Fibroblast of upper back skin (primary cell): ENCODE measurements at places on chromosomes 3 and 15.

- DNase-seq: peak; percentile 99
Observed at GRCh38 chr3:14452740-14453710, 50.6 kb downstream of the SLC6A6 start.

DNA sequence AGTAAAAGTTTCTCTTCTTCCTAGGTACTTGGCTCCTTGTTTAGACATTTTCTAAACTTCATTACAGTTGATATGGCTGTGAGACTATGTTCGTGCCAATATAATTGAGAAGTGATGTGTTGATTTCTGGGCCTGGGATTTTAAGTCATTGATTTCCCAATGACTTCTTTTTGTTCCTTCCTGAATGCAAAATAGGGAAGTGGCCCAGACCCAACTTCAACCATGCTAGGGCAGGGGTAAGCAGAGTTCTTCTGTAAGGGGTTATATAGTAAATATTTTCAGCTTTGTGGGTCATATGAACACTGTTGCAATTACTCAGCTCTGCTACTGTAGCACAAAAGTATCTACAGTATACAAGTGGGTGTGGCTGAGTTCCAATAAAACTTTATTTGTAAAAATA is 320.1 kb upstream of the WNT5A start:
- no peak for DNase-seq

DNA sequence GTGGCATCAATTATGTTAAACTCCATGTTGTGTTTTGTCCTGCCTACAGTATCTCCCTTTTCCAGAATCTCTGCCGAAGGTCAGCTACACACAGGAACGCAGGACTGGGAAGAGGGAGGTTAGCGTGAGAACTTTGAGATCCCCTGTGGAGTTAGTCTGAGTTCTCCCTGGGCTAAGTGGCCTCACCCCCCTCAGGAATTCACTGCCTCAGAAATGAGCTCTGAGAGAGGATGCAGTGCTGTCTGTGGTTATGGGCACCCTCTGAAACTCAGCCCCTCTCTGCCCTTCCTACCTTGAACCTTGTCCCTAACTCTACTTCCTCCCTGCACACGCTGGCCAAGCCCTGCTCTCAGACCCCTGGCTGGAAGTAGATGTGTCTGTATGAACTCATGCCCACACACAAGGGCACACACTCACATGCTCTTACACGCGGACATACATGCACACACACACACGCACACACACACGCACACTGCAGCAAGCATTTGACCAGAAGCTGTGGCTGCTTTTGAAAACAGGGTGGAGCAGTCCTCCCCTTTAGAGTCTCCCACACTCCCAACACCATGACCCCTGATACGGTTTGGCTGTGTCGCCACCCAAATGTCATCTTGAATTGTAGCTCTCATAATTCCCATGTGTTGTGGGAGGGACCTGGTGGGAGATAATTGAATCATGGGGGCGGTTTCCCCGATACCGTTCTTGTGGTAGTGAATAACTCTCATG is 5.3 kb upstream of the VIPR1 start:
- peak; percentile 77 for DNase-seq

GRCh38 chr3:37787153-37787867 is 74.4 kb upstream of the CTDSPL start:
- no peak for DNase-seq

GRCh38 chr15:45454814-45455213 is 67.7 kb downstream of the SLC30A4 start:
- DNase-seq: peak; percentile 97

DNA sequence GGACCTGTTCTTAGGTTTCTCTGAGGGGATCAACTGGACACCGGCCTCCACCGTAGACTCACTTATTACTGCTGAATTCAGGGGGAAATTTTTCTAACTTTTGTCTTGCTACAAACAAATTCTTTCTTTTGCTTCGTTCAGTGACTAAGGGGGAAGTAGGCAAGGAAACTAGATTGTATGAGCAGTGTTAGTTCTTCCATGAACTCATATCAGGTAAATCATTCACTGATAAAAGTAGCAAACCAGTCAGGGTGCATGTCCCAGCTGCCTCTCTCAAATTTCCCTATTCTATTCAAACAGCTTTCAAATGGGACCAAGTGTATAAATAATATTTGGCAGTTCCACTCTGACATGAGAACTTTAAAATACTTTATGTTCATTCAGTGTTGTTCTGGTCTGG is 7.3 kb upstream of the CCDC13 start:
- no peak for DNase-seq

DNA sequence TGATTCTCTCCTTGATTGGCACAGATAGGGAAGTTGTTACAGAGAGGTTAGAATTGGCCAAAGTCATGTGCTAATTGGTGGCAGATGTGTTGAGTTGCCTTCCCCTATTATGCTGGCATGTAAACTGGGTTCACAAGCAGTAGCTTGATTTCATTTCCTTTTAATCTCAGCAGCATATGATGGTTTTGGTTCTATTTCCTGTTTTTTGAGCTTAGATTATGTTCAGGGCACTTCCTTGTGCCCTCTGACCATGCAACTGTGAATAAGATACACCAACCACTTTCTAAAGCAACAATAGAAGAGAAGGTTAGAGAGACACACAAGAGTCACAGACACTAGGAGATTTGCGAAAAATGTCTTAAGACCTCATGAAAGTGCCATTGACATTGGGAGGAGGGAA is 16.5 kb downstream of the HPS3 start:
- no peak for DNase-seq

GRCh38 chr15:57367556-57367955 is 8.7 kb upstream of the CGNL1 start:
- DNase-seq: no peak

DNA sequence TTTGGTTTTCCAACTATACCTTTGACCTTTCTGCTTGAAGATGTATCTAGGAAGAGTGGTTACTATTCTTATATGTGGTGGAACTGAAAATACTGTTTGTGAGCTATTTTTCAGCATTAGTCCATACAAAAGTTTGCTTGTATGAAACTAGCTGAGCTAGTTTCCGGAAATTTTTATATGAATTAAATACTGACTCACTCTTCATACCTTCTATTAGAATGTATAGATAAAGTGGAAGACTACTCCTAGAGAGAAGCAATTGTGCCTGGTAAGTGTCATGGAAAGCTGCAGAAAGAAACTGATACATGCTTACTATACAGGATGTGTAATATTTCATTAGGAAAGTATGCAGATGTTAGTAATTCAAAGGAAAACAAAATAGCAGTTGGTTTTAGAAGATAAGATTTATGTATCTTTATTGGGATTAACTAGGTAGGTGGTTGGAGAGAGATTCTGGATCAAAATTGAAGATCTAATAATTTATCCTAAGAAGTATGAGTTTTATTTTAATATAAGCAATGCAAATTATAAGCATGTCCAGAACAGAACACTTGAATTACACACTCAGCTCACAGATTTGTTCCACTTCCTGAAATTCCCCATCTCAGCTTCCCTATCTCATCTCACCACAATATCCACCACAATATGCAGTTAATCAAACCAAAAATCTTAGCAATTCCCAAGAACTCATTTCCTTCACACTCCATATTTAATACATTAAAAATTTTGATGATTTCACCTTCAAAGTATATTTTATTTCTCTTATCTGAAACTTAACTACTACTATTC is 82.8 kb downstream of the BCHE start:
- DNase-seq: peak; percentile 41

- no peak for DNase-seq
Observed at GRCh38 chr3:128504533-128504915, 11.5 kb upstream of the GATA2 start.

GRCh38 chr3:31210068-31210645 is 315.7 kb upstream of the GADL1 start:
- no peak for DNase-seq

DNA sequence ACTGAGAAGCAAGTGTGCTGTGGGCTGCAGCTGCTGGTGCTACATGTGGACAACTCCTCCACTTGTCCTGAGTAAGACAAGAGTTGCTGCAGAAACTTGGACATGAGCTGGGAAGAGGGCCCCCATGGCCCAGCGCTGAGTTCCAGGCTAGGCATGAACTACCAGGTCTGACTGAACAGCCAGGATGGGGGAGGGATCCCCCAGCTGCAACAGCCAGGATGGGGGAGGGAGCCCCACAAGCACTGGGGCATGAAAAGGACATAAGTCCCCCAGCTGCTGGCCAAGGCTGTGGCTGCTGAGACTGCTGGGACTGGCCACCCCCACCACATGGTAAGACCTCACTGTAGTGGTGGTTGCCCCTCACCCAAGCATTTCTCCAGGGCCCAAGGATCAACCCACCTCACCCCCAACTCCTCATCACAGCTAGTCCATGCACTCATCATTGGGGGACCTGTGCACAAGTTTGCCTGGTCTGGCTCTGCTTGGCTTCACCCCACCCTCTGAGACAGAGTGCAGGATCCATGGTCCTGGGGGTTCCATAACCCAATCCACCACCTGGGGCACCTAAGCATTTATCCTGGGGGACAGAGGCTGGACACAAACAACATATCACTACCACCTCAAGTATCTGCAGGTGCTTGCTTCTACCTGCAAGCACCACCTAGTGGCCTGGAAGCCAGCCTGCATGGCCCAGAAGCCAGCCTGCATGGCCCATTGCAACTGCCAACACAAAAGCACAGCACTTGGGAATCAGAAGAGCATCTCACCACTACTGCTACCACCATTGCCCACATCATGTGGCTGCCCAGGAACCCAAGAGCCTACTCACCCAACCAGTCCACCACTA is 84.5 kb upstream of the STT3B start:
- DNase-seq: no peak

- DNase-seq: no peak
Observed at GRCh38 chr3:172179680-172180399, 140.5 kb downstream of the FNDC3B start.

DNA sequence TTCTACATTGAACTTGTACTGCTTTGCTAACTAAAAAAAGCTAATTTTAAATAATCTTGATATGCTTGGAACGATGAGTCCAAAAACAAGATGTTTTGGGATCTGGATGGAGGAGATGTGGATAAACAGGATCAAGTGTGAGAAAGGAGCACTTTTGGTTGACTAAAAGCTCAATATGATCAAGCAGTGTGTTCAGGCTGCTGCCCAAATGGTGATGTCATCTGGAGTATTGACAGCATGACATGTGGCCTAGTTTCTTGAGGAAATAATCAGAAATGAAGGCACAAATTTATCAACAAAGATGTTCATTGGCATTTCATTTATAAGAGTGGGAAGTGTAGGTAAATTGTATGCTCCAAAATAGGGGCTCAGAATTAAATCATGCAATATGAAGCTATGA is 161.2 kb downstream of the SOX2 start:
- no peak for DNase-seq

DNA sequence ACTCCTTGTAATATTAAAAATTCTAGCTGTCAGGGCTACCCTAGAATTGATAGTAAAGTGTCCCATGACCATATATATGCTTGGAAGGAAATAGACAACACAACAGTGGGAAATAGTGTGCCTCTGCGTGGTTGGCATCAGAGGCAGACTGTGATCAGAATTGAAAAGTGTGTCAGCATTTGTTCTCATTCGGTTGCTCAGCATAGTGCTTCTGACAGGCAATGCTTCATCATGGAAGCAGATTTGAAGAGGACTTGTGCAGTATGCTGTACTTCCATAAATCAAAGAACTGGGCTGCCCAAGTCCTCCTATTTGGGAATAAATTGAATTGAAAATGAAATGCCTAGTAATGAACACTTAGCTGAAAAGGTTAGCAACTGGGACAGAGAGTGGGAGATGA is 435.7 kb downstream of the DIPK2A start:
- DNase-seq: no peak

DNA sequence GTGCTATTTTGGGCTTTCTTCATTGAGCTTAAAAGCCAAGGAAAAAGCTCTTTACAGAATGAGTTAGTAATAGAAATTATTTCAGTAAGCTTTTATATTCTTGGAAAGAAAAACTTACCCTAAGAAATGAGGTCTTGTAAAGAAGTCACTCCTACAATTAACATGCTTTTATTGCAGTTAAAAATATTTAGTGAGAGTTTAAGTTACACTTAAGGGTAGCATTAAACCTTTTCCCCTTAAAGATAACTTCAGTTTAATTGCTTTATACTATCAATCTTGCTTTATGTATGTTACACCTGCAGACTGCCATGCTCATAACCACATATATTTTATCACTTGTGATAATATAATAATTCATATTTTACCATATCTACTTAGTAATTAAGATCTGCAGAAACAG is 426.2 kb downstream of the PLCL2 start:
- DNase-seq: no peak

GRCh38 chr15:61295239-61295638 is 66.1 kb upstream of the RORA start:
- no peak for DNase-seq

GRCh38 chr15:71072423-71072822 is 42.8 kb upstream of the THSD4 start:
- DNase-seq: no peak

GRCh38 chr15:75043509-75044257 is 20.3 kb downstream of the PPCDC start:
- peak; percentile 99 for DNase-seq

- DNase-seq: peak; percentile 98
Observed at GRCh38 chr15:49155110-49155833, at the start of gene COPS2. Gene COPS2 (minus strand): TSS chr15:49155599. CDS start chr15:49155578, 21 bp downstream.

DNA sequence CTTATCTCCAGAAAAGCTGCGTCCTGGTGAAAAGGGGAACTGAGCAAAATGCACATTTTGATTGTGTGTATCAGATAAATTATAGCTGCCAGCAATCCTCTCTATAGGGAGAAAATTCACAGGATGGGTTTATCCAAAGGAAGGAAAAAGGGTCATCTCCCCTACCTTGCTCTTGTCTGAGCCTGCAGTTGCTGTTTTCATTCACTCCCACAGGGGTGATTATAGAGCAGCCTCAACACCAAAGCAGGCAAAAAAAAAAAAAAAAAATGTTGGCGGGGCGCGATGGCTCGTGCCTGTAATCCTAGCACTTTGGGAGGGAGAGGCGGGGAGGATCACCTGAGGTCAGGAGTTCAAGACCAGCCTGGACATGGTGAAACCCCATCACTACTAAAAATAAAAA is 333.7 kb downstream of the ROBO2 start:
- DNase-seq: no peak

DNA sequence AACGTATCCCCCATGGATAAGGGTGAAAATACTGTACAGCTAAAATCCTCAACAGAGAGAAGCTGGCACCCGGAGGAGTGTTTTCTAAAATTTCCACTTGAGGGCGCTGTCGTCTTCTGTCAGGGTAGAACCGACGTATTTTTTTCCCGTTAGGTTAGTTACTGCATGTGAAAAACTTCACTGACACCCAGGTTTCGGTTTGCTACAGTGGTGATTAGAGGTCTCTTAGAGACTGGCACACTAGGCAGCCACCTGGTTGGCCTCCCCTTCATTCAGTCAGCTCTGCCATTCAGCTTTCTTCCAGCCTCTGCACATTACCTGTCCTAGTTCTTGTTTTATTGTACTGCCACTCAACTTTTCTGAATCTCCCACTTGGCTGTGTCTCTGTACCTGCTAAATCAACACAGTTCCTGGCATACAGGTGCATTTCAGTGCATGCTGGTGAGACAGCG is 18.4 kb downstream of the CCK start:
- peak; percentile 62 for DNase-seq

- DNase-seq: no peak
Observed at GRCh38 chr15:33197636-33198035, 3.1 kb upstream of the FMN1 start.

- no peak for DNase-seq
Observed at GRCh38 chr3:196203846-196204245, 7.4 kb downstream of the ZDHHC19 start.

- DNase-seq: no peak
Observed at GRCh38 chr3:130572769-130573168, 55.8 kb downstream of the COL6A6 start.

GRCh38 chr3:190912736-190913135 is 50.2 kb upstream of the GMNC start:
- DNase-seq: no peak
